ENCODE measurements at places on chromosomes 6 and 20.
A peak's percentile ranks its signal among the peaks of the same experiment; 100 is the strongest.

GRCh38 chr20:60310560-60311349 is 352.5 kb downstream of the CDH26 start:
- no peak for DNase-seq

GRCh38 chr20:52231230-52231746 is 39.7 kb upstream of the ZFP64 start:
- no peak for DNase-seq

- no peak for DNase-seq
Measured at GRCh38 chr20:12610871-12611270, 397.9 kb upstream of the SPTLC3 start.

GRCh38 chr20:16922834-16923233 is 174.7 kb downstream of the OTOR start:
- no peak for DNase-seq

GRCh38 chr6:24225838-24226237 is 99.8 kb downstream of the NRSN1 start:
- no peak for DNase-seq

- no peak for DNase-seq
Measured at GRCh38 chr6:105458551-105458950, 55.7 kb upstream of the PREP start.

GRCh38 chr20:36975099-36975818 is 23.8 kb upstream of the SAMHD1 start:
- DNase-seq, result no peak

- no peak for DNase-seq
Measured at GRCh38 chr6:124443541-124443940, 518.7 kb upstream of the RNF217 start.

DNA sequence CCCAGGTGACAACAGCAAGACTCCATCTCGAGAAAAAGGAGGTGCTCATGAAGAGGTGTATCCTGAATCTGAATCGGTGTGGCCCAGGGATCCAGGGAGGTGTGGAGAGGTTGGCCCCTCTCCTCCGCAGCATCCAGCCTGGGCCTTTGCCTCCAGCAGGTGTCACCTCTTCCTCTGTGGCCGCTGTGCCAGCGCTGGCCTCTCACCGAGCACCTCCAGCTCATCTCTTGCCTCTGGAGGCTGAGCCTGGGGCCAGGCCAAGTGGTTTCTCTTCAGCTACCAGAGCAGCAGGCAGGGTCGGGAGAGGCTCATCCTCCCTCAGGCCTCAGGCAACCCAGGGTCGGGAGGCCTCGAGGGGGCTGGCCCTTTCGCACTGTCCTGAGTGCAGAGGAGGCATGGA is 1.2 kb upstream of the COL20A1 start:
- DNase-seq, result no peak

DNA sequence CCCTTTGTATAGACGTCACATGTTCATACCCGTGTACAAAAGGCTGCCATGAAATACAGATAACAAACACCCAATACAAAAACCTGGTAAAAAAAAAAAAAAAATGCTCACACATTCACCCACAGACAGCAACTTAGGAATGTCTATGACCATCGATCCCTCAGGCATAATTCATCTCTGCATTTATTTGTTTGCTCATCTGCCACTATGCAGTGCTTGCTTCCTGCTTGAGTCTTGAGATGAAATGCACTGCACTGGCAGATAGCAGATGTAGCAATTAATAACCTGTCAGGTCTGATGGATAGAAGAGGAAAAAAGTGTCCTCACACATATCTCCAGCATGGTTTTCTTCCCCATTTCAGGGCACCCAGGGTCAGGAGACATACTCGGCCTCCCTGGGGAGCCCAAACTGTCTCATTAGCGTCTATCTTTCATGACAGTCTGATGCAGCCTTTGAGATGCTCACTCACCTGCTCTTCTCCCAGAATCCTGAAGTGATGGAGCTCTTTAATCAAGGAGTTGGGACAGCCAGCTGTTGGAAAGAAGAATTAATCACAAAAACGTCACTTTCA is 295.1 kb upstream of the AGPAT4 start:
- no peak for DNase-seq

DNA sequence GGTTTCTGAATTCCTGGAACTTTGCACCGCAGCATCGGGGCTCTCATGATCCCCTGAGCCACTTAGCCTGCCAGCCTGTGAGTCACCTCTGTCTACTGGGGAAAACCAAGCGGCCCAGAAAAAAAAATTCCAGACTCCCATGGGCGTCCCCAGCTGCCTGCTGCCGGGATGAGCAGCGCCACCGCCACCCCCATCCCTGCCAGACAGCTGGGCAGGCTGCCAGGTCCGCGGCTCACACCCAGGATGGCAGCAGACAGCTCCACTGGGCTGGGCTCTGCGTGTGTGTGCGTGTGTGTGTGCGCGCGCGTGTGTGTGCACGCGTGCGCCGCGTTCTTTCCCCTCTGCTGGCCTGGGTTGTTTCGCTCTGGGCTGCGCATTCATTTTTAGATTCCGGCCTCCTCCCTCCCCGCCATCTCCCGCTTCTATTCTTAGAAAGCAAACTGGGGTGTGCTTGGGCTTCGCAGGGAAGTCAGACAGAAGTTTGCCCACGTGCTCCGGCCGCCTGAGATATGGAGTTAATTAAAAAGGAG is 38.9 kb upstream of the PMEPA1 start:
- DNase-seq, result no peak

- no peak for DNase-seq
Measured at GRCh38 chr6:112016320-112016719, 37.6 kb upstream of the CCN6 start.

DNA sequence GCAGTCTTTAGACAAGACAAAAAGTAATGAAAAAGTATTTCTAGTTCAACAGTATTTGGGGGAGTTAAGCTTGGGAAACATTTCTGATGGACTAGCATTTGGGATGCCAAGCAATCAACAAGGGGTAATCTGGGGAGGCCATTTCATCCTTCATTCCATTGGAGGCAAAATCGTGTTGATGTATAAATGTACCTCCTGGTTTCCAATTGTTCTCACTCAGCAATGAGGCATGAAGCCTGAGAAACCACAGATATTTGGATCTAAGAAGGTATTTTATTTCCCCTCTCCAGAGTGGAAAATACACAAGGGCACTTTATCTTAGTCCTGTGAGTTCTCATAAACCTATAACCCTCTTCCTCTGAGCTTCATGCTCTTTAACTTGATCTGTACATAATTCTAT is 68.2 kb downstream of the TBX18 start:
- no peak for DNase-seq

- DNase-seq, result no peak
Measured at GRCh38 chr6:21208796-21209186, 384.8 kb upstream of the SOX4 start.

GRCh38 chr20:37406010-37406998 is 60.4 kb downstream of the SRC start:
- peak; percentile 46 for DNase-seq

DNA sequence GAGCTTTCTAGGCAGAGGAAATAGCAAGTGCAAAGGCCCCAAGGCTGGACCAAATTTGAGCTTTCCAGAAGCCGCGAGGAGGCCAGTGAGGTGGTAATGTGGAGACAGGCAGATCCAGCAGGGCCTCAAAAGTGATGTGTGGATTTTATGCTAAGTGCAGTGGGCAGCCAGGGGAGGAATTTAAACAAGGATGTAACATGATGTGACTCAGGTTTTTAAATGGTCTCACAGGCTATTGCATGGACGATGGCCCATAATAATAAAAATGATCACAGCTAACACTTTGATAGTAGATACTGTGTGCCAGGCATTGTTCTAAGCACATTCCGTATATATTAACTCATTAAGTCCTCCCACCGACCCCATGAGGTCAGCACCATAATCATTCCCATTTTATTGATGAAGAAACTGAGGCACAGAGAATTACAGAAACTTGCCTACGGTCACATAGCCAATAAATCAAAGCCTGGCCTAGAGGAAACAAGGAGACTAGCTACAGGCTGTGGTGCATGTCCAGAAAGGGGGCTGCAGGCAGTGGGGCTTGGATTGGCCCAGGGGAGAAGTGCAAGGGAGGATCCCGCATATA is 18.0 kb upstream of the PREX1 start:
- DNase-seq, result no peak

DNA sequence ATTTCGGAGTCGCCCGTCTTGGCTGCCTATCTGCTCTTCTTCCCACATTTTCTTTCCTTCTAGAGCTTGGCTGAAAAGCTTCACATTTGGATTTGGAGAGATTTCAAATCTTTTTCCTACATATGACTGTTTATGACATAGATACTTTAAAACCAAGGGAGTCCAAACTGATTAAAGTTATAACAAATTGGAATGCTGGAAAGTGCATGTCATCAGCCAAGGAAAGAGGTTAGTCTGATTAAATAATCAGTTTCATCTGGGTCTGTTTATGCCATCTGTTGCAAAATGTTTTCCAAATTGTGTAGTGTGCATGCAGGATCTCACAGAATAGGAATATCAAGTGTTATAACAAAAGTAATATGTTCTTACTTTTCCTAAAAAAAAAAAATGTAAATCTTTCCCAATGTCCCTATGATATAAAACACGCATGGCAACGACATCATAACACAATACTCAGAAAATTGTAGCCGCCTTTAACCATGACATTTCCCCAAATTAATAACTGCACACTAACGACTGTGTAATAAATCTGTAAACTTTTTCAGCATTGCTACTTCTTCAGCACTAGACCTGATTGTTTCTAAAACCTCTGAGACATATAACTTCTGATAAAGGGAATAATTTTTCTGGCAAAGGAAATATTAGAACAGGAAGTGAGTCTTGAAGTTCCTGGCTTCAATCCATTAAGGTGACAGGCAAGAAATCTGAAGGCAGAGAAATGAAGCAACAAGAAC is 230.2 kb upstream of the FOXQ1 start:
- no peak for DNase-seq

GRCh38 chr20:62769346-62770071 is 26.8 kb upstream of the MRGBP start:
- no peak for DNase-seq

DNA sequence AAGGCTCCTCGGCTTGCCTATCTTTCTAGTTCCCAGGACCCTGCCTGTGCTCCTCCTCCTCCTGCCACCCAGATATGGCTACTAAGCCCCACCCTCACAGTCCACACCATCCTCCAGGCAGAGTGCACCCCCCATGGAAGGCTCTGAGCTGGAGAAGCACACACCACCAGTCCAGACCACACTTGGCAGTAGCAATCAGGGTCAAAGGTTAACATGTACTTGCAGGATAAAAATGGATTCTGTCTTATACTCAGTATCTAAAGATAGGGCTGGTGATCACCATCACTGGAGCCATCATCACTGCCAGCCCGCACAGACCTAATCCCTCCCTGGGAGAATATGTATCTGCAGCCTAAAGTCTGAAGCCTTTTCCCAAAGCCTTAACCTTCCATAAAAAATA is 83.4 kb downstream of the PRKN start:
- DNase-seq, result no peak

DNA sequence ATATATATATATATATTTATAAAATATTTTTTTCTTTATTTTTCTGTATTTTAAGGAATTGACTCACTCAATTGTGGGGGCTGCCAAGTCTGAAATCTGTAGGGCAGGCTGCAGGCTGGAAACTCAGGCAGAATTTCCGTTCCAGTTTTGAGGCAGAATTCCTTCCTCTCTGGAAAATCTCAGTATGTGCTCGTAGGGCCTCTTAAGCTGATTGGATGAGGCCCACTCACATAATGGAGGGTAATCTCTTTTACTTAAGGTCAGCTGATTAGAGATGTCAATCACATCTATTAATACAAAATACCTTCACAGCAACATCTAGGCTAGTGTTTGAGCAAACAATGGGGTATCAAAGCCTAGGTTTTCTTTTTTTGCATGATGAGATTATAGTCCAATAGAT is 244.7 kb upstream of the RNF24 start:
- DNase-seq, result no peak

- no peak for DNase-seq
Measured at GRCh38 chr6:151616091-151616513, 122.3 kb downstream of the CCDC170 start.

- DNase-seq, result no peak
Measured at GRCh38 chr6:109447878-109448555, 7.5 kb downstream of the SMPD2 start.

GRCh38 chr20:50515471-50516106 is 5.4 kb downstream of the PTPN1 start:
- DNase-seq, result no peak

DNA sequence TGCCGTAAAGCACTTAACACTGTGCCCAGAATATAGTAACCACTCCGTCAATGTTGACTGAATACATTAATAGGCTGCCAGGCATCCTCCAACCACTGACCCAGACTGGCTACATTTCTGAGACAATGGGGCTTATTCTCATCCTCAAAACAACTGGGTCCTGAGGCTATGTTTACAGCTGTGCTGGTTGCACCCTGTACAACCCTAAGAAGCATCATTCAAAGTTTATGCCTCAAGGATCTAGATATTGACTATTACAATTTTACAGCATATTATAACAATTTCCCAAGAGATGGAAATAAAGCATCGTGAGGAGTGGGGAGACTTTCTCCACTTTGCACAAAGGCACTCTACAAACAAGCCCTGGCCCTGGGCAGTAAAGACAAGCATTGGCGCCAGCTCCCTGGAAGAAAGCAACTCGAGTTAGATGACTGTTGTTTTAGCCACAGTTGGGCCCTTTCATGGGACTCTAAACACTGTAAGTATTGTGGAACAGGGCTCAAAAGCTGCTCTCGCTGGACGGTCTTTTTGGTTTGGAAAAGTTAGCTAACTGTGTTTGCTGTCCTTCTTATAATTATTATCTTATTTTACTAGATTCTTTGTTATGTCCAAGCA is 30.2 kb downstream of the MYLIP start:
- no peak for DNase-seq

DNA sequence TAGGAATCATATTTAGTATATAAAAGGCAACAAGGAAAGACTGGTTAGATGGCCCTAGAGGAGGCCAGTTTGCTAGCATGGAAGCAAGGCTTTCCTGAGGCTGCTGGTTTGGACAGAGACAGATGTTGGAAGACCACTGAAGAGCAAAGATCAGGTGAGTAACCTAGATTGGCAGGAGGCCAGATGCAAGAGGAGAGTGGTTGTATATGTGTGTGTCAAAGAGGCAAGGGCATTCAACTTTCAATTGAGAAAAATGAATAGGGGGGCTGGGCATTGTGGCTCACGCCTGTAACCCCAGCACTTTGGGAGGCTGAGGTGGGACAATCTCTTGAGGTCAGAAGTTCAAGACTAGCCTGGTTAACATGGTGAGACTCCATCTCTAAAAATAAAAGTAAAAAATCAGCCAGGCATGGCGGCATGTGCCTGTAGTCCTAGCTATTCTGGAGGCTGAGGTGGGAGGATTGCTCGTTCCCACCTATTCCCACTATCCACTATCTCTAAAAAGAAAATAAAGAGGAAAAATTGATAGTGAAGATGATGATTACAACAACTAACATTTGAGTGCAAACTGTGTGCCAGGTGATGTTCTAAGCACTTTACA is 79.8 kb downstream of the PRDM1 start:
- no peak for DNase-seq

DNA sequence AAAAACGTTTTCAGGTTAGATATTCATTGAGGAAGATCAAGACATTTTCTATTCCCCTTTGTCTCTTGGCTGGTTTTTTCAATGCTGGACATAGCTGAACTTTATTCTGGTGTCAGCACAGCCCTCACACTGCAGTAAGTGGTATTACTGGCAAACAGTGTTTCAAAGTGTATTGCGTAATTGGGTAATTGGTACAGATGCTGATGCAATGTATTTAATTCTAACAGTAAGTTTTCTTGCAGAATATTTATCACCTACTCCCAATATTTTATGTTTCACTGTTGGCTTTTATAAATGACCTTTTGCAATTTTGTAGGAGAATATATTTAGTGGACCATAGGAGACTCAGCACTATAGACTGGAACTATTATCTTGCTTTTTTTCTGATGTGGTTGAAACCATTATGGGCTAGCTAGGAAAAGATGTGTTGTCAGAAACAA is 287.6 kb upstream of the SOX4 start:
- DNase-seq, result no peak

GRCh38 chr20:32343439-32343838 is 14.7 kb upstream of the ASXL1 start:
- DNase-seq, result no peak

Measured in neural crest cell (in vitro differentiated cells).